ENCODE measurements at places on chromosomes 13 and 19.

GRCh38 chr13:28349371-28349770 lies 145.6 kb downstream of the FLT1 start:
- DNase-seq, result no peak

GRCh38 chr13:109706015-109706715 lies 80.2 kb downstream of the IRS2 start:
- DNase-seq, result no peak

DNA sequence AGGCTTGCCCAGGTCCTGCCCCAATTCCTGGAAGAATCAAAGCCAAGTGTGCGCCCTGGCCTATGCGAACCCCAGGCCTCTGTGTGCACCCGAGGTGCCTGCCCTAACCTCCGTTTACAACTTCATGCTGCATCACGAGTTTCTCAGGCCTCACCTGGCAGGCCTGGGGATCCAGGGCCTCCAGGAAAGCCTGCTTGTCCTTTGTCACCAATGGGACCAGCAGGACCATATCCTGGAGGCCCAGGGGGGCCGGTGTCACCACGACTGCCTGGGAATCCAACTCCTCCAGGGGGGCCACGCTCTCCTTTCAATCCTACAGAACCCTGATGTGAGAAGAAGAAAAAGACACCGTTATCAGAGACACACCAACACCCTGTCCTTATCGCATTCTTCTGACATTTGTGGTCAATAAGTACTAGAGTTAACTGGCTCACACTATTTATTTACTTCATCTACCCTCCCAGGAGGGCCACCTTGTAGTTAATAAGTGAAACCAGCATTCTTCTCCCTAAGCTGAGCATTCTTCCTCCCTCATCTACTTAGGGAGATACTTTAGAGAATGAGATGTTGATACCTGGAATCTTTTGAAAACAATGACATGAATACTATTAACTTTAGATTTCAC lies 120.6 kb downstream of the COL4A1 start:
- no peak for DNase-seq

DNA sequence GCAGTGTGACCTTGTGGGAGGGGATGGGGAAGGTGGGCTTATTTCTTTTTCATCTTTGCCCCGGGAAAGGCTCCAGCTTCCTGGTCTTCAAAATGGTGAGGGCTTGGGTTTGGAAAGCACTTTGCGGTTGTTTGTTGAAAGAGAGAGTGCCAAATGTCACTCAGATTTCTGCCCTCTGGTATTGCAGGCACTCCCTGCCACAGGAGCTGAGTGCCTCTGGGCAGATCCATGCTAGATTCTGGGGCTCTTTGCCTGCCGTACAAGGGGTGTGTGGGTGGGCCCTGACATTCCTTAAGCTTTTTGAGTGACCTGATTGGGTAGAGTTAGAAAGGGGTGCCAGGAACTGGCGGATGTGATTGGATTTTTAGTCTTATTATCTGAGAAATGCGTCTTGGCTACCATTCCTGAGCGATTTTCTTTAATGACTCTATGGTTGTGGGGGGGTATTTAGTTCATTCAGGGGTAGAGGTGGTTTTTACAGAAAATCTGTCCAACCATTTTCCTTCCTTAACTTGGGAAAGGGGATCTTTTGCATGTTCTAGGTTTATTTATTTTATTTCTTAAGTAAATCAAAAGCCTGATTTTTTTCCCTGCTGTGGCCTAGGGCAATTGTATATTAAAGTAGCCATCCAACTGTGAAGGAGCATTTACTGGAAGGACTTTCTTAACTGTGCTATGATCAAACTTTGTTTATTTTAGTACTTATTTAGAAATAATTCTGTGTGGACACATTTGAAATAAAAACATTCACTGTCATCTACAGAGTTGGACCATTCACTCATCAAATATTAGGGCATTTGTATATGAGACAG lies 3.2 kb downstream of the ARHGAP35 start:
- DNase-seq, result peak; percentile 46

DNA sequence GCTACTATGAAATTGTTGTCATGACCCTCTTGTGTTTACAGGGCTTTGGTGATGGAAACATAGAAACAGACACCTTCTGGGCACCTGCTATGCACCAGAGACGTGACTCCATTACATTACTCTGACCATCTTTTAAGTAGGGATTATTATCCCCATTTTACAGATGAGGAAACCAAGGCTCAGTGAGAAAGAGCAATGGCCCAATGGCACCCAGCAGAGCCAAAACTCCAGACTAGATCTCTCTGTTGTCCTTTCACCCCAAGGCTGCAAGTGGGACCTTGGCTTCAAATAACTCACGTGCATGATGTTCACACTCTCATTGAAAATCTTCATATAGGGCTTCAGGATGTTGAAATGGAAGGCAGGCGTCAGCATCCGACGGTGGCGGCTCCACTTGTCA lies 5.9 kb downstream of the CYP4F2 start:
- DNase-seq, result no peak

Measured in activated CD8-positive, alpha-beta memory T cell treated with anti-CD3 and anti-CD28 coated beads, Interleukin-2, amount 50 U/mL, for 48 hours (primary cell).